ENCODE measurements at places on chromosomes 6 and 20.

GRCh38 chr6:94751641-94752329 lies 825.5 kb upstream of the MANEA start:
- no peak for DNase-seq

GRCh38 chr6:41074692-41075436 lies 2.1 kb downstream of the NFYA start:
- DNase-seq: no peak

- DNase-seq: no peak
Measured at GRCh38 chr6:5274231-5274630, 12.9 kb downstream of the FARS2 start.

DNA sequence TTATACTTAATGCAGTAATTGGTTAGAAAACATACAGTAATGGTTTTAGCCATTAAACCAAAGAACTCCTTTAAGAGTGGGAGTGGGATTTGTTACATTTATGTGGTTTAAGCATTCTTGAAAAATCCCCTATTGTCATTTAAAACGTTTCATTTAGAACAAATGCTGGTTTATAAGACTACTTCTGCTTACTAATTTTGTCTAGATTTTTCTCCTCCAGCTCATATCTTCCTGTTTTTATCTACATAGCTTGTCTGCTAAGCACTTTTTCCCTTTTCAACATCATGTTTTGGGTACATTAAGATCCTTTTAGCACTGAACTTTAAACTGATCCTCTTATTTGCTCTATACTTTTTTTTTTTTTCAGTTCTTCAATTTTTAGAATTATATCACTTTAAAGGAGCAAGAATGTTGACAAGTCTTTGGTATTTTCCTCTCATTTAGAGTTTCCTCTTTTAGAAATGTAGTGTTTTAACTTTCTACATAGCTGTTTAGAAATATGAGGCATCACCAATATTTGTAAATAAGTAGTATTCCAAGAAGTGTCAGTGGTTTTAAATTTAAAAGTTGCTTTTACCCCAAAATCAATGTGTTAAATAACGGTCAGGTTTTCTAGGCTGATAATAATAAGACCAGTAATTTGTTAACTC lies 80.9 kb downstream of the SESN1 start:
- no peak for DNase-seq

DNA sequence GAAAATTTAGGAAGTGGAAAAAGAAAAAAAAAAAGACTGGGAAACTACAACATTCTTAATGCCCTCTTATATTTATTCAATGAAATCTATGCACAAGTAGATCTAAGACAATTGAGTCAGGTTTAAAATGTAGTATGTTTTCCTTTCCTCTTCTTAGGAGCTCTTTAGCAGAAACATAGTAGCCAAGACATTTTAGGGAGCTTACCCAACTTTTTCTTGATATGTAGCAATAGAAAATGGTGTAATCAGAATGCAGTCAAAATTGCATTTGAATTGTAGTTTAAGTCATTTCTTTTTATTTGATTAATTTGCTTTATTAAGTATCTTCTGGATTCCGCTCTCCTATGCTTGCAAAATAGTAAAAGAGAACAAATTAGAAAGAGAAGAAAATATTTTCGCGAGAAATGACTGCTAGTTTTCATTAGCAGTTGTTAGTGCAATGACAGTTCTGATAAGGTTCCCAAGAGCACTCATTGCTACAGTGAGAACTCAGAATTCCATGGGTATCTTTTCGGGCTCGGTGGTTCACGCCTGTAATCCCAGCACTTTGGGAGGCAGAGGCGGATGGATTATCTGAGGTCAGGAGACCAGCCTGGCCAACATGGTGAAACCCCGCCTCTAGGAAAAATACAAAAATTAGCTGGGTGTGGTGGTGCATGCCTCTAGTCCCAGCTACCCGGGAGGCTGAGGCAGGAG lies 52.2 kb downstream of the JARID2 start:
- DNase-seq: no peak

- no peak for DNase-seq
Measured at GRCh38 chr6:84549917-84550316, 214.5 kb downstream of the TBX18 start.

DNA sequence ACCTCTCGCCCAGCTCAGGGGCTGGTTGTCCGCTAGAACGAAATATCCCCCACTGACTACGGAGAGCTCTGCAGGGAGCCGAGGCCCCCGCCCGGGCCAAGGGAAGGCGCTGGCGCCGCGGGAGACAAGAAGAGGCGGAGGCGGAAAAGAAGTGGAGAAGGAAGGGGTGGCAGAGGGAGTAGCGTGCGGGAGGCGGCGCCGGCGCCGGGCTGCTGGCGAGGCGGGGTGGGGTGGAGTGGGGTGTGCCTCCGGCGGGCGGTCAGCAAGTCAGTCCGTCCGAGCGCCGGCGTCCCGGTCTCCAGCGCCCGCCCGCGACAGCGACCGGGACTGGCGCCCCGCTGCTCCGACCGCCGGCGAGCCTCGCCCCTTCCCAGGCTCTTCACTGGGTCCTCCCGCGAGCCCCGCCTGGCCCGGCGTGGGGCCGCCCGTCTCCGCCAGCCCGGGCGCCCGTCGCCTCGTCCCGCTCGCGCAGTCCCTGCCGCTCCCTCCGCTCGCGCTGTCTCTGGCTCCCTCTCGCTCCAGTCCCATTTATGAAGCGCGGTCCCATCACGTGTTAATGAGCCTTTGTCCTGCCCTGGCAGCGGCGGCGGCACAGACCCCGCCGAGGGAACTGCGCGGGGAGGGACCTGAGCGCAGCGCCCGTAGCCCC lies at the start of gene CNR1:
Gene CNR1 (minus strand): TSS at position 504 of the 649 bp plus-strand sequence. CDS start 21,073 bp downstream, outside the sequence.
- DNase-seq: no peak

DNA sequence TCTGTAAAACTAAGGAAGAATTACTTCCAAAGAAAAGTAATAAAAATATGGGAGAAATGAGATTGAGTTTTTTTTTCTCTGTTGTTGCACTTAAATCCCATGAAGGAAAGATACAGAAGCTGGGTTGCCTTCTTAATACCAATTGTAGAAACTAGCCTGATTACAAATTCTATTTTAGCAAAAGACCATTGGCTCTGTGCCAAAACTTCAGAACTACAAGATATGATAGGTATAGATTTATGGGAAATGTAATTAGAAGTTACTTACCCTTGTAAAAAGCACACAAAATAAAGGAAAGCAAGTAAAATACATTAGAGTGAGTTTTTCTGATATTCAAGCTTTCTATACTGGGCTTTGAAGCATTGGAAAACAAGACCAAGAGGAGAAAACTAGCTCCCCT lies 73.5 kb upstream of the SCGN start:
- DNase-seq: no peak

- DNase-seq: no peak
Measured at GRCh38 chr20:35341366-35342028, 49.3 kb upstream of the FAM83C start.

GRCh38 chr6:155813548-155813947 lies 357.9 kb upstream of the NOX3 start:
- no peak for DNase-seq

DNA sequence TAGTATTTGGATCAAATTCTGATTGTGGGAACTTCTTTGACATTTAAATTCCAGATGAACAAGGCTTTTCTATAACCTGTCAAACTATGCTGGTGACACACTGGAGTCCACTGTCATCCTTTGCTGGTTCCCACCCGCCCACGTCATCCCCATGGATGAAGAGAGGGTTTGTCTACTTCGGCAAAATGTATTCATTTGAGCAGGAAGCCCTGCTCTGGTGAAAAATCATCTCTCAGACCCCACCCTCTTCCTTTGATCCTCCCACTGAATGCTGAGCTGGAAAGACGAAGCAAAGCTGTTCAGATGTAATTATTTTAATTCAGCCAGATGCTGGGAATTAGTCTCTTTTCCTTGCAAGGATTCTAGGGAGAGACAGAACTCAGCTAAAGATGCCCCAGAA lies 50.5 kb downstream of the CPNE5 start:
- no peak for DNase-seq

DNA sequence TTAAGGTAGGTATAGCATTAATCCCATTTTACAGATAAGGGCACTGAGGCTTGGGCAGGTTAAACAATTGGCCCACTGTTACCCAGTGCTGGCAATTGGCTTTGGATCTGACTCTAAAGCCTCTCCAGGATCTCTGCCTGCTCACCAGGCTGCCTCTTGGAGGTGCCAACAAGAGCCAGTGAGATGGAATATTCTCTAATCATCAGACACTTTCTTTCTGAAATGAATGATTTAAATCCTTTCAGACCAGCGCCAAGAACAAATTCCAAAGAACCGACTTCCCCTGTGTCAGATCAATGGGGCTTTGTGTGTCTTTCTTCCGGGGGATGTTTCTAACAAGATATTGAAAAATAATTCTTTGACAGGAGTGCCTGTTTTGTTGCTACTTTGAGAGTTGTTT lies 23.6 kb downstream of the CYP39A1 start:
- DNase-seq: no peak

DNA sequence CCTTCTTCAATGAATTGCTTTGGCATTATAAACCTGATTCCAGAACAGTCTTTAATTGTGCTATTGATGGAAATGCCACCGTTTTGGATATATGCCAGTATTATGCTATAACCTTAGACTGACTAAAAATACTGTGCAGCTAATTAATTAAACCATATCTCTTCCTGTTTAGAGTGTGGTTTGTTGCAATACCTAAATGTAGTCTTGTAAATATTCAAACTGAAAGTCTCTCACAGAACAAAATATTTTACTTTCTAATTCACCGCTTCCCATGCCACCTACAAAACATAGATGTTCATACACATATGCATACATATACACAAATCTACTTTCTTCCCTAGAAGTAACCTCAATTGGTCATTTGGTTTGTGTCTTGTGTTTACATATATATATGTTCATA lies 126.6 kb downstream of the SIM1 start:
- DNase-seq: no peak

DNA sequence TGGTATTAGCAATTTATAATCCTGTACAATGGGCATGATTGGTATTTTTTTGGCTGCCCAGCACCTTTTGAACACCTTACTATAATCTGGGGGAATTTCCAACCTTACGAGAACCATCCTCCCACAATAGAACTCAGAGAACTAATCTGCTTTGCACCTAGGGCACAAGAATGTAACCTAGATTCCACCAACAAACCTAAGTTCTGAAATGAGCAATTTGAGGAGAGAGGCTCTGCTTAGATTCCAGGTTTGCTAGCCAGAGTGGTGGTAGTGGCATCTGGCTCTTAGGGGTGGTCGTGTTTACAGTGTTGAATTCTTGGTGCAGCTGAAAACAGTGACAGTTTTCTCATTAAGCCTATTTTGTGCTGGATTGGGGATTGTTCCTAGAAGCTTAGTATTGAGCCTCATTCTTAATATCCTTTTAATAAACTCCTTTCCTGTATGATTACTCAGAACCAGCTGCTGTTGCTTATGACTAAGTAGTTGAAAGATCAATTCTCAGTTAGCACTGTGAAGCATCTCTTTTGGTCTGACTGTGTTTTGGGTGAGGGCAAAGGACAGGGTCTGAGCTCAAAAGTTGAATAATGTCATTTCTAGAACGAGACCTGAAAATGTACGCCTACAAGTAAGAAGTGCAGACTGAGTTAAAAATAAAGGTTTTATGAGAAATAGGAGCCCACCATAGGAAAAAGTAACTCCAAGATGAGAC lies 385.6 kb downstream of the CDKAL1 start:
- DNase-seq: peak; percentile 18

DNA sequence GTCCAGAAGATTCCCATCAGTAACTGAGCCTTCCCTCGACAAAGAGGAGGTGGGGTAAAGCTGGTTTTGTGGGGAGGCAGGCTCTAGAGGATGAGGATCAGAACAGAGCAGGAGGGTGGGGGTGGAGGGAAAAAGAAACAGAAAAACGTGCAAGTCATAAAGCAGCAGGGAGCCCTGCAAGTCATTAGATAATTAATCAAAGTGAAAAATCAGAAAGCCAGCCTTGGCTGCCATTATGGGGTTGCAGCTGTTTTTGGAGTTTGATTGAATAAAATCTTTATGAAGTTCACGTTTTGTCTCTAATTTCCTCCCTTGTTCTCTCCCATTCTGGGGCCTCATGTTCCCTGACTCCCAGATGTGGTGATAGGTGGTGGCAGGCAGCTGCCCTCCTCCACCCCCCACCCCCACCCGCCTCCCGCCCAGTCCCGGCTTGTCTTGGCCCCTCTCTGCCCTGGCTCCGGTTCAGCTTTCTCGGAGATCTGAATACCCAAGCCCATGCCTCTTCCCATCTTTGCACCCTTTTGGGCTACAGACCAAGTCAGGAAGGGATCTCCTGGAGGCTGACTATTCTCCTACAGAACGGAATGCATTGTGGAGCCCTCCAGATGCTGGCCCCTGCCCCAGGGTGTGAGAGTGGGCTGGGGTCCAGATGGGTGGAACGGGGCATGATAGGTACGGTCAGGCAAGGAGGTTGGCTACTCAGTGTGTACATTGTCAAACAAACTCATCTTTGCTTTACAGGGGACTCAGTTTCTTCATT lies 141.8 kb downstream of the CDC5L start:
- DNase-seq: no peak

- DNase-seq: no peak
Measured at GRCh38 chr20:63953764-63954429, 2.3 kb downstream of the UCKL1 start.

- DNase-seq: no peak
Measured at GRCh38 chr6:68233623-68234022, 401.5 kb upstream of the ADGRB3 start.

DNA sequence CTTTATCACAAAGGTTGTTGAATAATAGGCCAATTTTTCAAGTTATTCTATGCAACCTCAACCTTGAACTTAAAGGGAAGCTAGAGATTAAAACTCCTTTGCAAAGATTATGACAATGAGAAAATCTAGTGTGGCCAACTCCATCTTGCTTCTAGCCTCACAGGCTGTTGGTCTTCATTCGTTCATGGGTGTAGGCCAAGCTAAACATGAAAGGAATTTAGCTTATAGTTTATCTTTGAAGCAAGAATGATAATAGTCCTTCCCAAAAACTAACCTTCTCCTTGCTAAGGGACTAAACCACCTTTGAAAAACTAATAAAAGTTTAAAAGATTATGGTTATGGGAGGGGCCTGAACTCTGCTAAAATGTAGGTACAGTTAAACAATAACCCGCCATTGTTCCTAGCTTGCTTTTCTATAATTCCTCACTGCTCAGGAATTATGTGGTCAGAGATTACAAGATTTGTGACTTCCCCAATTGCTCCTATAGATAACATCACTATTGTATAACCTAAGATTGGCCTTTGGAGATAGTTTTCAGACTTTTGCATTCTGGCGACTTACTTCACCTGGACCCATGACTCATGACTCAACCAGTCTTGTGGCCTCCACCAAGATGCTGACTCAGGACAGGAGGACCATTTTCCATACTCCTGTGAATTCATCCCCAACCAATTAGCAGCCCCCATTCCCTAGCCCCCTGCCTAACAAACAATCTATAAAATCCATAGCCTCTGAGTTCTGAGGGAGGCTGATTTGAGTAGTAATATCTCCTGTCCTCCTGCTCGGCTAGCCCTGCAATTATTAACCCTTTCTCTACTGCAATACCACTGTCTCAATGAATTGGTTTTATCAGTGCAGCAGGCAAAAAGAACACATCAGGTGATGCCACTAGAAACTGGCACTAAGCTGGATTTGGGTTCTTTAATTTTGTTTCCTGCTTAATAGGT lies 154.5 kb downstream of the CD83 start:
- DNase-seq: no peak

DNA sequence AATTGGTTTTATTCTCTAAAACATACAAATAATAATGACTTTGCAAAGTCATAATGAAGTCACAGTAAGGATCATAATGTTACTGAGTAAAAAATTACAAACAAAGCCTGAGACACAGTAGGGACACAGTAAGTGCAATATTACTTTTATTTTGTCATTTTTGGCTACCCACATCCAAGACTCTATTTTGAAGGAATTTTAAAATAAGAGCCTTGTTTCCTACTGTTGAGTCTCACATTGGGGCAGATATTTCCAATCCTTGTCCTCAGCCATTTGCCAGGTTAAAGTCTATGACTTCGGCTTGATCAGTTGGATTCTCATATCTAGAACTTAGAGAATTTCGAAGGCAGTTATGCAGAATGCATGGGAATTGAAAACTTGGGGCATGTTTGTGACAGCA lies 10.8 kb upstream of the RHAG start:
- no peak for DNase-seq
